ENCODE measurements at places on chromosomes 12 and 14.

DNA sequence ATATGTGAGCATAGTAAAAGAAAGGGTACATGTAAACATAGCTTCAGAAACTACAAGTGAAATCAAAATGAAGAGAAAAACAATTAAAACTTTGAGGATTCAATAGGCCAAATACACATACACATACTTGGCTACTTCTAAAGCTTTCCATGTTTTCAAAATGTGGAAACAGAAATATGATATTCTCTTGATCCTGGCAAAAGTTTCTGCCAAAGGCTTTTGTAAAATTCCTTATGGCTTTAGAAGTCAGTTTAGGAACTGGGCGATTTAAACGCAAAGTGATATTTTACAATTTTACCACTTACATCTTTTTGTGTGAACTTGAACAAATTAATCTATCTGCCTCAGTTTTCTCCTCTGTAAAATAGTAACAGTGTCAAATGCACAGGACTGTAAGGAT lies 756.4 kb downstream of the C12orf50 start:
- no peak for DNase-seq

GRCh38 chr14:31336646-31337045 lies 83.7 kb downstream of the HEATR5A start:
- DNase-seq: no peak

GRCh38 chr12:68481181-68481941 lies 129.3 kb upstream of the RAP1B start:
- DNase-seq: peak; percentile 38

- peak; percentile 39 for DNase-seq
Measured at GRCh38 chr14:34324363-34324795, 137.7 kb downstream of the SPTSSA start.

DNA sequence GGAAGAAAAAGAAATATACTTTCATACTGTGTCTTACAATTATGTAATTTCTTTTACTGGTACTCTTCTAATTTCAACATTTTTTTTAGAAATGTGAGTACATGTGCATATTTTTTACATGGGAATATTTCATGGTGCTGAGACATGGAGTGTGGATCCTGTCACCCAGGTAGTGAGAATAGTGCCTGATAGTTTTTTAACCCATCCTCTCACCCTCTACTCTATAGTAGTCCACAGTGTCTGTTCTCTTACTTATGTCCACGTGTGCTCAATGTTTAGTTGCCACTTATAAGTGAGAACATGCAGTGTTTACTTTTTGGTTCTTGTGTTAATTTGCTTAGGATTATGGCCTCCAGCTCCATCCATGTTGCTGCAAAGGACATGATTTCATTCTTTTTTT lies 548.8 kb downstream of the AACS start:
- no peak for DNase-seq

DNA sequence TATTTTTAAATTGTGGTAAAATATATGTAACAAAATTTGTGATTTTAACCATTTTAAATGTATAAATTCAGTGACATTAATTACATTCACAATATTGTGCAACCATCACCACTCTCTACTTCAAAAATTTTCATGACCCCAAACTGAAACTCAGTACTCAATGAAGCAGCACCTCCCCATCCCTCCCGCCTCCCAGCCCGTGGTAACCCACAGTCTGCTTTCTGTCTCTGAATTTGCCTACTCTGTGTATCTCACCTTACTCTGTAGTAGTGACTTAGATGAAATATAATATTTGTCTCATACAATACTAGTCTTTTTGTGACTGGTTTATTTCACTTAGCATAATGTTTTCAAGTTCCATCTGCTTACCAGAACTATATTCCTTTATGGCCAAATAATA lies 36.2 kb downstream of the EML1 start:
- no peak for DNase-seq

GRCh38 chr14:54901380-54902142 lies 1.1 kb downstream of the GCH1 start:
- DNase-seq: peak; percentile 15

GRCh38 chr12:51683763-51684357 lies 92.8 kb downstream of the SCN8A start:
- DNase-seq: no peak

DNA sequence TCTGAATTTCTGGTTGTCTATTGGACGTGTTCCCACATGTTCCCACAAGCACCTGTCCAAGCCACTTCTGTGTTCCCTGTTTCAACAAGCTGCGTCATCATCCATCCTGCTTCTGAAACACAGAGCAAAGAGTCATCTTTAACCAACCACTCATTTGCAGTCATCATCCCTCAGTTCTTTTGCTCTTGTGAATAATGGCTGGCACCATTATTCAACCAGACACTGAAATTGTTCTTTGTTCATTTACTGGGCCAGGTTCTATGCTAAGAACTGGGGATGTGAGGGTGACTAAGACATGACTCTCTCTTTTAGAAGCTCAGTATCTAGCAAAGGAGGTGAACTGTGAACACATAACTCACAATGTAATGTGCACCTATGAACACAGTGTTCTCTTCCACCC lies 40.7 kb upstream of the ANO4 start:
- DNase-seq: no peak

- peak; percentile 46 for DNase-seq
Measured at GRCh38 chr12:2876431-2877046, 435 bp downstream of the FOXM1 start.

DNA sequence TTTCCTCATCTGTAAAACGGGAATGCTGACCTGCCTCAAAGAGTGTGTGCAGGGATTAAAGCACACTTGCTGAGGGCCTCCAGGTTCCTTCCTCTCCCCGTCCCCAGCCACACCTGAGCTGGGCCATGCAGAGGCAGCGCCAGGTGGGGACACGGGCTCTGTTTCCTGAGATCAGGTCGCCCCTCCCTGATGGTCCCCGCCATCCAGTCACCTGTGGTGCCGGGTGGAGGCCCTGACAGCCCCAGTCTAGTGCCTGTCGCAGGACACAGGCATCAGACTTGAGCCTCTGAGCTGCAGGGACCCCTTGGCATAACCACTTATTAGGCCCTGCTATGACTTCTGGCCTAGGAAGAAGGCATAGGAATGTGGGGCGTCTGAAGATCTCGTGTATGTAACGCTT lies 12.5 kb downstream of the CHGA start:
- DNase-seq: no peak

- DNase-seq: no peak
Measured at GRCh38 chr14:74326369-74327152, 21.7 kb upstream of the VRTN start.

DNA sequence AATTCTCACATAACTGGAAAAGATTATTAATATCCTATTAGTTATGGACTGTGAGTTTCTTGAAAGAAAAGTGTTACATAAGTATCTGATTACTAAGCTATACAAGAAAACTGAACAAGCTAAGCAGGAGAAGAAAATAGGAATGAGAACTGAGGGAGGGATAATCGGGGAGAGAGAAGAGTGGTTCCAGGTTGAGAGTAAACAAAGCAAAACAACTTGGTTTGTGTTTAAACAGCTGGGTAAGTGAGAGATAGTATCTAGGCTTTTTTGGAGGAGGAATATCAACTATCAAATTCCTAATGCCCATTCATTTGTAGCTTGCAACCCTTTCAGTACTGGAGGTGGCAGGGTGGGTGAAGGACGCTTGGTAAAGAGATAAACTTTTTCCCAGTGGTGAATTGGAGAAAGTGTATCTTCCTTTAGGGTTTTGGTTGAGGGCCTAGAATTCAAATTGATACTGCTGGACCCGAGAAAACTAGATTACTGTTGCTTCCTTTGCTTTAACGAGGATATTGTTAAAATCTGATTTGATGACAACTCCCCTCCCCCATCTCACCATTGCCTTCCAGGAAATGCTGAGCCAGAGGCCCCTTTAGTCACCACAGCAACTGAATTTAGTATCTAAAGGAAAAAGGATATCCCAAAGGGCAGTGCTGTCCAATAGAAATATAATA lies 2.0 kb upstream of the SLC2A3 start:
- no peak for DNase-seq

DNA sequence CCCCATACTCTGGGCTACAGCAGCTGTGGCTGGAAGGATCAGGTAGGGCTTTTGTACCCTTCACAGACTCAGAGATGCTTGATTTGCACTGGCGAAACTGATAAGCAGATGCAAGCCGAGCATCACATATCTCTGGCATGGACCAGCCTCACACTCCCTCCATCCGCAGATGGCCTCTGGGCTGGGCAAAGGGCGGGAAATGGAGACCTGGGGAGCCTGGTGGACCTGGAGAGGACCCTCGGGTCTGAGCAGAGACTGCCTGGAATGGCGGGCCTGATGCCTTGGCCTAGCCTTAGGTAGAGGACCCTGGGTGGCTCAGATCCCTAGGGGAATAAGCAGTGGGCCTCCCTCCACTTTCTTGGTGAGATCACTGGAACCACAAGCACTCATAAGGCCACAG lies 53.2 kb downstream of the GALNT16 start:
- DNase-seq: no peak

GRCh38 chr12:1670358-1671268 lies 20.3 kb upstream of the ADIPOR2 start:
- DNase-seq: no peak
